ENCODE measurements at places on chromosomes 1 and 21.

- DNase-seq: no peak
Measured at GRCh38 chr1:94721240-94721639, 98.9 kb upstream of the SLC44A3 start.

DNA sequence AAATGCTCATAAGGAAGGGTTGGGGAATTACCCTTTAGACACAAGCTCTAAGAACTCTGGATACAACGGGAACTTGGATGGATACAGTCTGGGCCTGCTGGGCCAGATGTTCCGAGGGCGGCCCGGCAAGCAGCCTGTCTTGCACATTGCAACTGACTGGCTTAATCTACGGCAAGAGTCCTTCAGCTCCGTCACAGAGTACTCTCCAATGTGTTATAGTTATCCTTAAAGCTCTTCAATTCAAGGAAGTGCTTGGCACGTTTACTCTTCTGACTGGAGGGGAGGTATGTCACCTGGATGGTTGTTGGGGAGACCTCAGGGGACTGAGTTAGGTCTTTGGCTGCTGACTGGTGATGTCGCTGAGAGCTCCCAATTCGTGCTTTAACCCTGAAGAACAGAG is 1.1 kb upstream of the CFAP141 start:
- no peak for DNase-seq

DNA sequence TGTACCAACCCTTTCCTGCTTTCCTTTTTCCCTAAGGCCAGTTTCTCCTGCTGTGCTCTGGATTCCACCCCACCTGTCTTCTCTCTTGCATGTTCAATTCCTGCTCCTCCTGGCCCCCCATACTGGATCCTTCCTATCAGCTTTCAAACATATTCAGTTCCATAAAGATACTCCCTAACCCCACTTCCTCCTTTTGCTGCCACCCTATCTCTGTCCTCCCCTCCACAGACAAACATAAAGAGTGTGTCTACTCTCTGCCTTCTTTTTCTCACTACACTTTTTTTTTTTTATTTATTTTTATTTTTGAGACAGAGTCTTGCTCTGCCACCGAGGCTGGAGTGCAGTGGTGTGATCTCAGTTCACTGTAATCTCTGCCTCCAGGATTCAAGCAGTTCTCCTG is 16.9 kb upstream of the RPF1 start:
- no peak for DNase-seq

DNA sequence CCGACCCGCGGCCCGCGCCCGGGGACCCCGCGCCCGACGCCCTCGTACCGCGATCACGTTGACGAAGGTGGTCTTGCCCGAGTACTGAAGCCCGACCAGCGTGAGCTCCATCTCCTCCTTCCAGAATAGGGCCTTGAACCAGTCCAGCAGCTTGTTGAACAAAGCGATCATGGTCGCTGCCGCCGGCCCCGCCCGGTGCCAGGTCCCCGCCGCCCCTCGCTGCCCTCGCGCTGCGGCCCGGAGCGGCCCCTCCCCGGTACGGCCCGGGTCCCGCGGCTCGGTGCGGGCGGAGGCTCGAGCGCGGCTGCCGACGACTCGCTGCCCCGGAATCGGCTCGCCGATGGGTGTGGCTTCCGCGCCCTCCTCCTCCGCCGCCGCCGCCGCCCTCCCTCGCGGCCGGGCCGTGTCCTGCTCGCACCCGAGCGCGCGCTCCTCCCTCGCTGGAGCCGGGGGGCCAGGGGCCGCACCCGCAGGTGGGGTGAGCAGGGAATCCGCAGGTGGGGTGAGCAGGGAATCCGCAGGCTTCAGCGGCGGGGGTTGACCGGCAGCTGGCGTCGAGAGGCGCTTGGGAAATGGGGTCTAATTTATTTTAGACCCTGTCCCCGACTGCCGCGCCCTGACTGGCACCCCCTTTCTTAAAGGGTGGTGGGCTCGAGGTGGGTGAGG is at the start of gene ARL8A:
TSS of gene ARL8A (minus strand) at position 336 of the 666 bp plus-strand sequence. CDS start at position 171, 165 bp downstream.
- DNase-seq: no peak

DNA sequence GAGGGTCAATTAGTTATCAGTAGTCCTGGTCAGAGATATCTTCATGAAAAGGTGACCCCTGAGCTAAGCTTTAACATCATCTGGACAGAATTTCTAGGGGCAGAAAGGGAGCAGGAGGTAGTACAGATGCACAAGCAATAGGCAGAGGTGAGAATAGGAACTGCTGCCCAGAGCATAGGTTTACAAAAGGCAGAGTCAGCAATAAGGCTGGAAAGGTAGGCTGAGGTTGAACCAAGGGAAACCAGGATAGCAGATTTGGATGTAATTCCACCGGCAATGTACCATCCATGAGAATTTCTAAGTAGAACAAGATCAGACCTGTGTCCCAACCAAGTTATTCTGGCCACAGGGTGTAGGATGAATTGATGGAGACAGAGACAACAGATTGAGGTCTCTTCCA is 6.2 kb upstream of the ILDR2 start:
- DNase-seq: no peak

- no peak for DNase-seq
Measured at GRCh38 chr1:119762409-119762808, 6.3 kb downstream of the HMGCS2 start.

GRCh38 chr1:110626889-110627288 is 20.7 kb upstream of the KCNA2 start:
- no peak for DNase-seq

DNA sequence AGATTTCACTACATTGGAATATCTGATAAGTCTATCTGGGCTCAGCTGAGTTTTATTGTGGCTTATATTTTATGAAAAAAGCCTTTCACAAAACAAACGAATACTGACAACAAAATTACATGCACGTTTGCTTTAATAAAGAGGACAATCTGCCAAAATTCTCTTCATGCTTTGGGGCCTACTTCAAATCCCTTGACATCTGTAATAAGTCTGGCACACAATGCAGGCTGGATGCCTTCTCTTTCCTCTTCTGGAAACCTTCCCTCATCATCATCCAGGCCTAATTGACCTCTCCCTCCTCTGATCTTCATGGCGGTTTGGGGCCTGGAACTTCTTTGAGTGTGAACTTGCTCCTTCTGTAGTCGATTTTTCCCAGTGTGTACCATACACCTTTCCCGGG is 70.3 kb downstream of the MAP10 start:
- no peak for DNase-seq

DNA sequence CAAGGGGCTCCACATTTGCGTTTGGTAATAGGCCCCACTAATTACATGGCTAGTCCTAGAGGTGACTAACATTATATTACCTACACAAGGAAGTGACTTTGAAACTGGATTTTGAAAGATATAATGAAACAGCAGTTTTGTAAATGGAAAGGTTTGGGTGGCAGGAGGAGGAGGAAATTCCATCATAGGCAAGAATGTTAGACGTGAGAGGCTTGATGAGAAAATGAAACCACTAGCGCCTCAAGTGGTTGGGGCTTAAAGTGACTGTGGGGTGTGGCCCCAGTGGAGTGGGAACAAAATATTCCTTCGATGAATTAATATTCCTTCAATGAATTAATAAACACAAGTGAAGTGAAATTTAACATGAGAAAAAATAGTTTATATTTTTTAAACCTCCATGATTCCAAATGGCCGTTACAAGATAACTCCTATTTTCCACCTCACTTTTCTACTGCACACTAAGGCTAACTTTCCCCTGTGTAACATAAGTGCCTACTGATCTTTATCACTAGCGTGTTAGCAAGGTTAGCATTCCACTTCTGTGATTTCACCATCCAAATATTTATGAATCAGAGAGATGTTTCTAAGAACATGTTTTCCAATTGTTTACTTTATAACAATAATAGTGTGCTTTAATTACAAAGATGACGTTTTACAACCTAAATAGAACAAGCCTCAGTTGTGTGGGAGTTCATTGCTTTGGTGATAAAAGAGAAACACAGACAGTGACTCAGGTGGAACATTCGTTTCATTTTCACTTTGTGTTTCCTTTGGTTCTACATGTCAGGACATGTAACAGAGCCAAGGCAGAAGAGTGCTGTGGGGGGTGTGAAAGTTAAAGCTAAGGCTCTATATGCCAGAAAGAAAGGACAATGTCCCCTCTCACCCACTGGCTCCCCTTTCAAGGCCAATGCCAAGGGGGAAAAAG is 12.5 kb upstream of the ATF3 start:
- peak; percentile 74 for DNase-seq
